Hematopoietic multipotent progenitor cell treated with erythropoietin and hydrocortisone succinate and interleukin-3 and kit ligand, for 6 days (in vitro differentiated cells): ENCODE measurements at places on chromosomes 2 and 18.

DNA sequence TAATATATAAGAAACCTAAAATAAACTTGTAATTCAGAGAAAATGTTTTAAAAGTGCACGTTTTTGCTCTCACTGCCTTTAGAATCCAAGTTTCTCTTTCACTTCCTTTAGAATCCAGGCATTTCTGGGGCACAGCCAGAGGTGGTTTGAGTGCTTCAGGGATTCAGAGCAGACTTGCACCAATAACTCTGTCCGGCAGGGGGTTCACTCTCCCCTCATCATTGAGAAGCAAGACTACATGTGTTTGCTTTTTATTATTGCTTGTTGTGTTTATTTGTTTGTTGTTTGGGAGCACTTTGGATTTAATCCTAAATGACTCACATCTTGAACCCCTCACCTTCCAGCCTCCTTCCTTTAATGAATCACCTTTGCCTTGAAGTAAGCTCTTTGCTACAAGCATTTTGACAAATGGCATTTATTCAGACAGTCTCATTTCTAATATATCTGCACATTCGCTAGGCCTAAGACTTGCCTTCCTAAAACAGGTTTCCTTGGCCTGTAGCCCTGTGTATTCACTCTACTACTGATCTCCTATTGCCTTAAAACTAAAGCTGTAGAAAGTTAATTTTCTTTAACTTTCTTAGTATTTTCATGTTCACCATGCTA, 233.5 kb upstream of the ATP5MC3 start:
- DNase-seq: peak; percentile 45

DNA sequence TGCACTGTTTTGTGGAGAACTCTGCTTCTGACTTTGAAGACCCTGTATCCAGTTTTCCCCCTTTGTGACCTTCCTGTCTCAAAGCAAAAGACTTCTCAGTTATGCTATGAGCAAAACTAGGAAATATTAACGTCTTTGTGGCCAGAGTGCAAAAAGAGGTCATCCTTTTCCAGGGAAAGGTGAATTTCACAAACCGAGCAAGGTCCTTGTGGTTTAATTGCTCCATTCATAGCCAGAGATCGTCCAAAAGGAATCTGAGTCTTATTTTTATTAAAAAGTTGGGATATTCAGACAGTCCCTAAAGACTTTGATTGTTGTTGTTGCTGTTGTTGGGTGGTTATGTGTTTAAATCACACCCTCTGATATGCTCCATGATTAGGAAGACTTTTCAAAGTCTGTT, 77.4 kb downstream of the NAB1 start:
- DNase-seq: no peak

- DNase-seq: no peak
These were observed 27.7 kb downstream of the CDC42EP3 start for GRCh38 chr2:37643730-37644078.

DNA sequence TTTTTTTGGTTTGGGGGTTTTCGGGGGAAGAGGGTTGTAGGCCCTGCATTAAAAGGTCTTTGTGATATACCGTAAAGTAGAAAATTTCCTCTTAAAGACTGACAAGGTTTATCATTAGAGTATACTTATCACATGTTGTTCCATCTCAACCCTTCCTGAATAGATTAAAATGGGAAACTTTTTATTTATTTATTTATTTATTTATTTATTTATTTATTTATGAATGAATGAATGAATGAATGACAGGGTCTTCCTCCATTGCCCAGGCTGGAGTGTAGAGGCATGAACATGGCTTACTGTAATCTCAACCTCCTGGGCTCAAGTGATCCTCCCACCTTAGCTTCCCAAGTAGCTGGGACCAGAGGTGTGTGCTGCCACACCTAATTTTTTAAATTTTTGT, 48.5 kb upstream of the SLC3A1 start:
- DNase-seq: no peak

- no peak for DNase-seq
These were observed 56.2 kb upstream of the SMIM21 start for GRCh38 chr18:75483662-75484061.

- no peak for DNase-seq
These were observed 334.2 kb downstream of the GRB14 start for GRCh38 chr2:164287056-164287455.

DNA sequence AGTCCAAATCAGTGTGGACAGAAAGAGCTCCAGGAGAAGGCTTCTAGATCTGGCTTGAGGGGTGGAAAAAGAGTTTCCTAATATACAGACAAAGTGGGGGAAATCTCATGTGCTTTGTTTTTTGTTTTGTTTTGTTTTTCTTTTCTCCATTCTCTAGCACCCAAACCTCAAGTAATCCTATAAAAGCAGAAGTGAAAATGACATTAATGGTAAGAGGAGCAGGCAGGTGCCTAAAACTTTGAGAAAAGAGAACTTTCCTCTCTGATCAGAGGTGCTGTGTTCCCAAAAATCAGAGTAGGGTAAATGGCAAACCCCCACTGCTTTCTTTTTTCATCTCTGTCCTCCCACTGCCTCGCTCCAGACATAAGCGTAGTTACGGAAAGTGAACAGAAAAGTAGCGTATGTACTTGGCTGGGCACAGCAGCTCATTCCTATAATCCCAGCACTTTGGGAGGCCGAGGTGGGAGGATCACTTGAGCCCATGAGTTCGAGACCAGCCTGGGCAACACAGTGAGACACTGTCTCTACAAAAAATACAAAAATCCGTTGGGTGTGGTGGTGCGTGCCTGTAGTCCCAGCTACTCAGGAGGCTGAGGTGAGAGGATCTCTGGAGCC, 77.8 kb downstream of the FAM161A start:
- DNase-seq: no peak

GRCh38 chr2:190984595-190984994, 29.4 kb downstream of the STAT1 start:
- no peak for DNase-seq

DNA sequence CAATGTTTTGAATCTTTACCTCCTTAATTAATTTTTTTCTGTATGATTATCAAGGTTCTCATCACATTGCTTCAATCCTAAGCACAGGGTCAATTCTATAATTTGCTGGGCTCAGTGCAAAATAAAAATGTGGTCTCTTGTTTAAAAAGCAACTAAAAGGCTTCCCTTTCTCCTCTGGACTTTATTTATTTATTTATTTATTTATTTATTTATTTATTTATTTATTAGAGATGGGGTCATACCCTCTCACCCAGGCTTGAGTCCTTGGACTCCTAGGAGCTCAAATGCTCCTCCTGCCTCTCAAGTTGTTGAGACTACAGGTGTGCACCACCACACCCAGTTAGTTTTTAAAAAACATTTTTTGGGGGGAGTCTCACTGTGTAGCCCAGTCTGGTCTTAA, 710.1 kb upstream of the REG3G start:
- no peak for DNase-seq

DNA sequence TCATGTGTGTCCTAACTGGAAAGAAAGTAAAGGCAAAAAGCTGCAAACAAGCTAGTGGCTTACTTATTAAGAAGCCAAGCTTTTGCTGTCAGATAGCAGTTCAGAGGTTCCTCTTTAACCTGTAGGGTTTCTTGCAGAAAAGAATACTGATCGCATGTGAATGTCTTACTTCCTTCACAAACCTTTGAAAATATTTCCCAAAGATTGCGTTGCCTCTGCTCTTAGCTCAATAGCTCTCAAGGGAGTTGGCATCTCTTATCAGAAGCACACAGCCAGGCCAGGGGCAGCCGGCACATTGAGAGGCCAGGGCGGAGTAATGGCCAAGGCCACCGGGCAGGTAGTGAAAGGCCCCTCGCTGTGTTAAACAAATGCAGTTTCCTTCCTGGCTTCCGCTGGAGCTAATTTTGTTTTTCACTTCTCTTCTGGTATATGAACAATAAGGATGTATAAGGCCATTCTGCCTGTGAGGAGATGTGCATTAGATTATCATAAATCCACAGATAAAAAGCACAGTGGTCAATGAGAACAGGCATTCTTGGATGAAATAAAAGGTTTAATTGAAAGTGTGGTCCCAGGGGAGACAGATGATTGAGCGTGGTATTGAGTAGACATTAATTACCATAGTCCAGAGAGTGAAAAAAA, 542.4 kb upstream of the NRP2 start:
- DNase-seq: peak; percentile 70

- no peak for DNase-seq
These were observed 93.7 kb downstream of the AOX1 start for GRCh38 chr2:200679535-200679934.

DNA sequence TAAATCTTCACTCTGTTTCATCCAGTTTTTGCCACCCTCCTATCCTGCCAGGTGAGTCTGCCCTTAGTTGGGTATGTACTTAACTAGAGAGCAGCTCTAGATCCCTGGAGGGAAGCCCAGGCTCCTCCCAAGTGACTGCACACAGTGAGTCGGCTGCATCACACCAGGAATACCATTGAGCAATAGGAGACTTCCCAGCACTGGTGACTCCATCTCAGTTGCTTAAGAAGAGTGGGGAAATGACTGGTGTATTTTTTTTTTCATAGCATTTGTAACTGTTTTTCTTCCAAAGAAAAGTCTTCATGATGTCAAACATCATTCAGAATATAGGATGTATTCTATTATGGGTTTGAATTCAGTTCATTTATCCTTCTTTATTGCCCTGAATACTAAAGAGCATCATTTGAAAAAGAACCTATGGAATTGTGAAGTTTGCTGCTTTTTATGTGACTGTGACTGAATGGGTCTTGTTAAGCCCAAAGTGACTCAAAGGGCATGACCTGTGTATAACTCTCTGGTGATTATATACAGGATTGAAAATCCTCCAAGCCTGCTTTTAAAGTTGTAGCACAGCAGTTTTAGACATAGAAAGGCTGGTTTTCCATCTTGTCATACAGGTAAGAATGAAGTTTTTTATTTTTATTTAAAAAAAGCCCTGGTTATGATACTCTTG, 84.3 kb downstream of the MAP3K20 start:
- no peak for DNase-seq

DNA sequence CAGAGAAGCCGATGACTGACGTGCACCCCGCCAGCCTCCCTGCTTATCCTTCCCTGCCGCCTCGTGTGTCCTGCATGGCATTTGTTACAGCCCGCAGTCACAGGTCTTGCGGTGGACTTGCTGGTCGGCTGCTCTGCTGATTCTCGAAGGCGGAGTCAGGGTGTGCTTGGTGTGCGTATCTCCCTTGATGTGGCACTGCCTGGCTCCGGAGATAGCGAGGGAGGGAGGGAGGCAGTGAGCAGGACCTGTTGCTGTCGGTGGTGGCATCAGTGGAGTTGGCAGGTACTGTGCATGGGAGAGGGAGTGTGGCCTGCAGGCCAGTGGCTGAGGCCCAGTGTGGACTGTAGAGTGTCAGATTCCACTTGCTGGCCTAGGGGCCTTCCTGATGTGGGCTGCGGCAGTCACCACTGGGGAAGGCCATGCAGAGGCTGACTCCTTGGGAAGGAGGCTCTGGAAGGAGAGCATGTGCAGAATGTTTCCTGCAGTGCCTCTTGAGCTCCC, 198.9 kb downstream of the AGAP1 start:
- DNase-seq: peak; percentile 42

DNA sequence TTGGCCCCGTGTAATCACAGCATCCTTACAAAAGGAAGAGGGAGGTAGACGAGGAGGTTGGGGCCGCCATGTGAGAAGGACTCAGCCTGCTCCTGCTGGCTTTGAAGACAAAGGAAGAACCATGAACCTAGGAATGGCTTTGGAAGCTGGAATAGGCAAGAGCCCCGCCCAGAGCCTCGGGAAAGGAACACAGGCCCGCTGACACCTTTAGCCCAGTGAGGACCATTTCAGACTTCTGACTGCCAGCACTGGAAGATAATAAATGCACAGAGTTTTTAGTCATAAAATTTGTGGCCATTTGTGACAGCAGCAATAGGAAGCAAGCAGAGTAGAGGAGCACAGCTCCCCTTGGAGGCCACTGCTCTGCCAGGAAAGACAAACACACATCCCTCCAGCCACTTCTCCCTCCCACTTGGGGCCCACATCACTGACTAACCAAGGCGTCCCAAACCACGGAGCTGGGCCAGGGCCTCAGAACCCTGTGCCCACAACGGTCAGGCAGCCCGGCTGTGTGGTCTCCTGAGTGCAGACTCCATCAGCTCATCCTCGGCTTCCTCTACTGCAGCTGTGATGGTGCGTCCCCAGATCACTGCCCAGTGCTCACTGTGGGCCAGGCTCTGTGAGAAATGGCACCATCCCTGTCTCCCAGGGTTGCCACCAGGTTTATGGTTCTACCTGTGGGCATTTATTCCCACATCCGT, 39.7 kb downstream of the TFCP2L1 start:
- DNase-seq: no peak

GRCh38 chr2:236972491-236973342, 113.0 kb upstream of the COPS8 start:
- DNase-seq: no peak

DNA sequence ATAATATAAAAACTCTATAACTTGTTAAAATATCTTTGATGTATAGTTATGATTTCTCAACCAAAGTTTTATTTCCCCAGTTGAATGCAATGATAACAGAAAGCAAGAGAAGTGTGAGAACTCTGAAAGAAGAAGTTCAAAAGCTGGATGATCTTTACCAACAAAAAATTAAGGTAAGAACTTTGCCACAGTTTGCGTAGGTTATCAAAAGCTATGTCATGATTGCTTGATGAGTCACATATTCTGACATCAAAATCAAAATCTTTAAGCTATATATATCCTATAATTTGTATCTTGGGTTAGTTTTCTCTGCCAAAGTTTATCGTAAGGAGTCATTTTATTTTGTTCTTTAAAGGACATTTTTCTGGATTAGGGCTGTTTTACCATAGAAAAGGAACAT, 35.0 kb downstream of the NDC80 start:
- no peak for DNase-seq

- DNase-seq: no peak
These were observed 846.4 kb downstream of the DCDC2C start for GRCh38 chr2:4549666-4550210.

GRCh38 chr2:213065583-213066442, 85.6 kb downstream of the IKZF2 start:
- peak; percentile 60 for DNase-seq

- no peak for DNase-seq
These were observed 1037.9 kb upstream of the DDX18 start for GRCh38 chr2:116776556-116776955.

DNA sequence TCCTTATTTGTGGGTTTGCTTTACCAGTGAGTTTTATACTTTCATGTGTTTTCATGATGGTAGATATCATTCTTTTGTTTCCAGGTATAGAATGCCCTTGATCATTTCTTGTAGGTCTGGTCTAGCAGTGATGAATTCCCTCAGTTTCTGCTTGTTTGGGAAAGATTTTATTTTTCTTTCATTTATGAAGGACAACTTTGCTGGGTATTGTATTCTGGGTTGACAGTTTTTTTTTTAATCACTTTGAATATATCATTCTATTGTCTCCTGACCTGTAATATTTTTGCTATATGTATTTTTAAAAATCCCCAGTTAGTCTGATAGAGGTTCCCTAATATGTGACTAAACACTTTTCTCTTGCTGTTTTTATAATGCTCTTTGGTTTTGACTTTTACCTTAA, 58.3 kb upstream of the GALNT3 start:
- no peak for DNase-seq

GRCh38 chr2:207663870-207664545, 38.8 kb upstream of the METTL21A start:
- DNase-seq: no peak

- peak; percentile 56 for DNase-seq
These were observed 654 bp upstream of the ASB1 start for GRCh38 chr2:238425979-238426567.
